ENCODE measurements at places on chromosomes 4 and X.

- DNase-seq = peak; percentile 3
Measured at GRCh38 chrX:6021316-6022091, 207.2 kb downstream of the NLGN4X start.

DNA sequence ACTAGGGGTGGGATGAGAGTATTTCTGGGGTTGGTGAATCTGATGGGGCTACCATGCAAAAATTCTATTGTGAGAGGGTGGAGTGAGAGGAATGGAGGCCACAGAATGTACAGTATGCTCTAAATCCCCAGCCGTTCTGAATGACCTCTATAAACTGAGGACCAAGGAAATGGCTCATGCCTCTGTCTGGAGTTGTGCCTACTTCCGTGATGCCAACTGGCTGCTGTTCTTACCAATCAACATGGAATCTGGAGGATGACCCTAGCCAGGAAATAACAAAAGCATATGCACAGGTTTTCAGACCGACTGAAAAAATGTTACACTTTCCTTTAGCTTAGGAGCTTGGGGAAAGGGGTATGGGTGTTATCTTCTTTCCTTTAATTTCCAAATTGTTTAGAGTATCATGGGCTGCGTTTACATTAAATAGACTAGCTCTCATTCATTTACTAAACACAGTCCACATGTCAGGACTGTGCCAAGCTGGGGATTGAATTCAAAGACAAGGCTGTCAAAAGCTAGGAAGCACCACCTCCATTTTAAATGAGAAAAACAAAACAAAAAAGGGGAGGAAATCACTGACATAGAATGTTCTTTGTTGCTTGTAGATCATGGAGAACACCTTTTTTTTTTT lies 20.2 kb upstream of the CCKAR start:
- DNase-seq = no peak

DNA sequence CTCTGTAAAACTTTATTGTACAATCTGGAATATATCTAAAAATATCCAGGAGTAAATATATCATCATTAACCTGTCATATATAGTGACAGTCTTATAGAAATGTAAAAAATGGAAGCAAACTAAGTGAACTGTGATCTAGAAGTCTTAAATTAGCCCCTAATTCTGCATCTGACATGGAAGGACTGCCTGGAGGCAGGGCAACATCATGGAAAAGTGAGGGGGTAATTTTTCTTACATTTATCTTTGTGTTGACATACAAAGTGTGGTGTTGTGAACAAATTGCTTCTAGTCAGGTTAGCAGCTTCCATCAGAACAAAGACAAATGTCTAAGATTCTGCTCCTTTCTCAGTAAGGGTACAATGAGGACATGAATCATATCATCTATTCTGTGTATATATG lies 186.3 kb downstream of the C4orf33 start:
- DNase-seq = no peak

- no peak for DNase-seq
Measured at GRCh38 chr4:43332052-43332425, 439.5 kb downstream of the GRXCR1 start.

DNA sequence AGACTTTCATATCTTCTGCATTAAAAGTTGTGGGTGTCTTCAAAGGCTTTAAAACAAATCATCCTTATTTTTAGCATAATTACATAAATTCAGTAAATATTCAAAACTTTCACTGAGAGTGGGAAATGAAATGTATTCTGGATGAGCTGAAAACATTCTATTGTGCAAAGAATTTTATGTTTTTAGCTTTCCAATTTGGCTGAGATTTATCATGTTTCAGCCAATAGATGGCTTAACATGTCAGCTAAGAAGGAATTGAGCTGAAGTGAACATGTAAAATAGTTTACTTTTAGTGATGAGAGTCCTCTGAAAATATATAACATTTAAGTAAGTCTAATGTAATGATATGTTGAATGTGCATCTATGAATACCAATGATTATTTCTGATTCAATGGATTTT lies 213.5 kb upstream of the GIMD1 start:
- DNase-seq = no peak

GRCh38 chr4:1200425-1201035 lies 28.1 kb upstream of the SPON2 start:
- peak; percentile 95 for DNase-seq

GRCh38 chr4:40261231-40262076 lies 64.6 kb downstream of the RHOH start:
- DNase-seq = no peak

DNA sequence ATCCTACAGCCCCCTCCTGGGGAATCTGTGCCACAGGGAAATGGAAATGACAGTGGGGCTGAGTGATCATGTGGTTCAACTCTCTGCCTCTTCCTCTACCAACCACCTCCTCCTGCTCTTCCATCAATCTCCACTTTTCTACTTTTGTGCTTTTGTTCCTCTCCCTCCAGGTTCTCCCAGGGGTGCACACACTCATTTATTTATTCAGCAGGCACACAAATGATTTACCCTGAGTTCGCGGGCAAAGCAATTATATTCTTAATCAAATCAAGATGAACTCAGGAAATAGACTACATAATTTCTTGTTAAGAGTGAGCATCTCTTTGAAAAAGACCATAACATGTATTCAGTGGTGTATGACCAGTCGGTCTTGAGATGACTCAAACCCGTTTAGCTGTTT lies 69.2 kb downstream of the VCX3A start:
- no peak for DNase-seq

GRCh38 chrX:142084611-142085010 lies 120.5 kb downstream of the MAGEC2 start:
- no peak for DNase-seq

DNA sequence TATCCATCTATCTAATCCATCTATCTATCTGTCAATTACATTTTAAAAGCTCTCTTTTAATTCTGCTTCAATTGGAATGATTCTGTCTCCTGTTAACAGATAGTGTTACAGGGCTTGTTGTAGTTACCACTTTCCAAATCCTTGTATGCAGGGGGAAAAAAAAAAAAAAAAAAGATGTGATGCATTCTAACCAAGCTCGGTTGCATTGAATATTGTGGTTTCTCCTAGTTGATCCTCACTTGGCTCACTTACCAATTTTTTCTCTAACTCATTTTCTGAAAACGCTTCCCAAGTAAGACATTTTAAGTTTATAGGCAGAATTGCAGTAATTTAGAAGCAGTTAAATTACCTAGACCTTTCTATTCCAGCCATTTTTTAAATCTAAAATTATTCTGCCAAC lies 327.9 kb upstream of the PITX2 start:
- no peak for DNase-seq

DNA sequence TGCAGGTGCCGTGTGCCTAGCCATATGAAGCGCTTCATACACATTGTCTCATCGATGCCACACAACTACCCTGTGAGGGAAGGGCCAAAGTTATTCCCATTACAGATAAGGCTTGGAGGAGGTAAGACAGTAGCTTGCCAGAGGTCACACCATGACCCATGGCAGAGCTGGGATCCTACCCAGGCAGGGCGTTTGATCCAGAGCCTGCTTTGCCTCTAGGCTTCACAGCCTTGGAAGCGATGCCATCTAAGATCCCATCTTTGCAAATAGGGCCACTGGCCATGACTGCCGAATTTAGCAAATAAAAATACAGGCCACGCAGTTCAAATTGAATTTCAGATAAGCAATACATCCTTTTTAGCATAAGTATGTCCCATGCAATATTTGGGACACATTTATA lies 358.2 kb downstream of the BCOR start:
- no peak for DNase-seq

DNA sequence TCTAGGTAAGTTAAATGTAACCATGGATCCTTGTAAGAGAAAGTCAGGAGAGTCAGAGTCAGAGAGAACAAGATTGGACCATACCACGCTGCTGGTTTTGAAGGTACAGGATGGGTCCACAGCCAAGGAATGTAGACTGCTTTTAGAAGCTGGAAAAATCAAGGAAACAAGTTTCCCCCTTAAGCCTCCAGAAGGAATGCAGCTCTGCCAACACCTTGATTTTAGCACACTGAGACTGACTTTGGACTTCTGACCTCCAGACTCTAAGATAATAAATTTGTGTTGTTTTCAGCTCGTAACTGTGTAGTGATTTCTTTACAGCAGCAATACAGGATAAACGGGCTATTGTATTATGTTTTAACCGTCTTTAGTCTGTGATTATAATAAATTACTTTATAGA lies 108.0 kb upstream of the USP38 start:
- DNase-seq = no peak

- no peak for DNase-seq
Measured at GRCh38 chr4:168845897-168846296, 164.2 kb downstream of the CBR4 start.

GRCh38 chrX:18983666-18984380 lies at the start of gene PHKA2:
PHKA2 (minus strand) TSS chrX:18984114; CDS start chrX:18983932, 182 bp downstream.
- peak; percentile 71 for DNase-seq

- no peak for DNase-seq
Measured at GRCh38 chr4:107066621-107067020, 30.5 kb upstream of the DKK2 start.

DNA sequence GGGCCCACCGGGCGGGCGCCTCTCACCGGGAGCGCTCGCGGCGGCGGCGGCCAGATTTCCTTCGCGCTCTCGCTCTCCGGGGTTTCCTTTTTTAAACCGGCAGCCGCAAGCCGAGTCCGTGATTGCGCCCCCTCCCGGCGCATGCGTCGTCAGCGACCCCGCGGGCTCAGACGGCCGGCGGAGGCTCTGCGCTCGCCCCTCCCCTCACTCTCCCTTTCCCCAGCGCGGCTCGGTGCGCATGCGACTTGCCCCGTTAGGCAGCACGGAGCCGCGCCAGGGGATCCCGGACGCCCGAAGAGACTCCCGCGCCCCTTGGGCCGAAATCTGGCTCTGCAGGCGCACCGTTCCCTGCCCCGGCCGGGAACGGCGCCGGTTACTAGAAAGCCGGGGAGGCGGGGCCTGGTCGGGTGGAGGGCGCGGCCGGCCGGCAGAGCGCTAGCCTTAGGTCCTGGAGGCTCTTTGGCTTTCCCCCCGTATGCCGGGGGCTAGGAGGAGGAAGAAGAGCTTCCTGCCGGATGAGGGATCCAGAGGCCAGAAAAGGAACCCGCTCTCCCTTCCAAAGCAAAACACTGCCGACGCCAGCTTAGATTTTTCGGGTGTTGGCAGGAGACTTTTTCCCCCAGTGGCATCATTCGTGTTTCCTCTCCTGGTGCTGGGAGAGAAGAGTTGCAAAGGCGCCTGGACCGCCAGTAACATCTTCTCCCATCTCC lies at the start of gene CLOCK:
Gene CLOCK, minus strand, starts transcription at position 154 of the 710 bp plus-strand sequence. CDS start 64,124 bp downstream, outside the sequence.
- DNase-seq = peak; percentile 90

GRCh38 chrX:72351606-72352334 lies 46.1 kb upstream of the CITED1 start:
- no peak for DNase-seq

DNA sequence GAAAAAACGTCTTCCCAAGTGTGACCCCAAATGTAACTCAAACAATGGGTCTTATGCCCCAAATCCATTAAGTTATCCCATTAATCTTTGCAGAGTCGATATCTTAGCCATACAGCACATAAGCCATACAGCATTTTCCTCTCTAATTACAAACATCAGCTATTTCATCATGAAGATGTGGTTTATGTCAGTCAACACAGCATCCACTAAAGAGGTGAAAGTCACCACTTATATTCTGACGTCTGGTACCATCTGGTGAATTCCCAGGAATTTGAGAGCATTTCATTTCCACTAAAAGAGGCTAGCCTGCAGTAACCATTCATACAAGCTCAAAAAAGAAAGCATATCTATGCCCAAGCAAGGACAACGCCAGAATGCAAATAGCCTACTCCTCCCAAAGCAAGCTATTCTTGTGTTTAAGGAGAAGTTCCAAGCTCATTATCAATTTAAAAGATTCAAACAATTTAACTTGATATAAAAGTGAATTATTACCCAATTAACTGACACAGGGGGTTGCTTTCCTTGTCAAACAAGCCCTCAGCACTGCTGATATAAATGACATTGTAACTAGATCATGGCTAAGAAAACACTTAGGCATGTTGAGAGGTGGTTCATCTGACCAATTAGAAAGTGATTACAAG lies 203.3 kb downstream of the ANTXR2 start:
- no peak for DNase-seq

DNA sequence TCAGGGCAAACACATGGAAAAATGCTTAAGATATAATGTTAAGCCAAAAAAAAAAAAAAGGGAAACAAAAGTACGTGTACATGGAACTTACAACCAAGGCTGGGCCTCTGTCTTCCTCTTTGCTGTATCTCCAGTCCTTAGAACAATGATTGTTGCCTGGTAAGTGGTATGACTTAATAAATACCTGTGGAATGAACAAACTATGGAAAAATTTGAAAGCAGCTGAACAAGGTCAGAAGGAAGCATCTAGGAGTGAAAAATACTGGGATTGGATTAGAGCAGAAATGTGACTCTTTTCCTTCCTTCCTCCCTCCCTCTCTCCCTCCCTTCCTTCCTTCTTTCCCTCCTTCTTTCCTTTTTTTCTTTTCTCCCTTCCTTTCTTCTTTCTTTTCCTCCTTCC lies 54.2 kb upstream of the SMIM10 start:
- DNase-seq = no peak

- no peak for DNase-seq
Measured at GRCh38 chrX:103338663-103339062, 8.6 kb downstream of the TCEAL7 start.

- peak; percentile 76 for DNase-seq
Measured at GRCh38 chrX:12974796-12975669, at the start of gene TMSB4X. TMSB4X (plus strand) TSS chrX:12975110.

DNA sequence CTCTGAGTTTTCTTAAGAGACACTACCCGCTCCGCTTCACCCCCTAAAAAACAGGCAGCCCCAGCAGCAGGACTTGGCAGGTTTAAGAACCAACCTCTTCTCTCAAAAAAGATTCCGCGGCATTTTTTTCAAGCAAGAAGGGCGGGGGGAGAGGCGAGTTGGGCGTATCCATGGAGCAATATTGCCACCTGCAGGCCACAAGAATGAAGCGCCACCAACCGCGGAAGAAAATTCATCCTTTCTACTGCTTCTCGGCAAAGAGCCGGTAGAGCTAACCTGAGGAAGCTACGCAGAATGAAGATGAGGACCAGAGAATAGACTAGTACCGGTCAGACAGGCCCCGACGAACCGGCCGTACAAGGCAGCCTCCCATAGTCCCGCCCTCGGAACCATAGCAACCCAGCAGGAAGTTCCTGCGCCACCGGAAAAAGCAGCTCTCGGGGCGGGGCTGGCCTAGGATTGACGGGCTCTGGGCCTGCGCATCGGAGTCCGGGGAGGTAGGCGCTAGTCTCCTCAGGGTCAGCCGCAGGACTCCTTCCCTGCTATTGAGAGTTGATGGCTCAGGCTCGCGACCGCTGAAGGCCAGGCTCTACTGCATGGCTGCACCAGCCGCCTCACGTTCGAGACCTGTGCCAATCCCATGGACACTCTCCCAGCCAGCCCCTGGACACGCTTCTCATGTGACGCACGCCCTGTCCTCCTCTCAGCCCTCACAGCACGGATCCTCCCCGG lies 76.9 kb downstream of the MAGED4 start:
- peak; percentile 90 for DNase-seq

DNA sequence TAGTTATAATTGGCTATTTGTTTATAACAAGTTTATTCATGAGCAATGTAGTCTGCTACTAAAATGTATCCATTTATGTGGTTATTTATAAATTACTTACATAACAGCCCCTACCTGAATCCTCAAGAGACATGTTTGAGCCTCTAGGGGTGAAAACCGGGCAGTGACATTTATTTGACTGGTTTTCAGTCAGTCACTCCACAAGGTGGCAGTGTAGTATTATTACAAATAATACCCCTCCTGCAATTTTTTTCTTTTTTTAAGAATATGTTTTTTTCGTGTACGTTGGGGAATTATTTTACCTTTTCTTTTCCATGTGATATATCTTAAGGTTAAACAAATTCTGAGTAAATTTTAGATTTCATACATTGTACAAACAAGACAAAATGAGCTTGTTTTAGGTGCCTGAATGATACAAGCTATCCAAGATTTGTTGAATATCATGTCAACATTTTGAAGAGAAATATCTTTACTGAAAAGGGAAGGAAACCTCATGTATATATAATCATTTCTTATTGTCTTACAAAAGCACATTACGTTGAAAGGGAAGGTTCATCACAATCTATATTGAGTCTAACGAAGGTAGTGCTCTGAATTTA lies 598.7 kb upstream of the TECRL start:
- DNase-seq = peak; percentile 2
